Caudate nucleus (tissue), 63 donors: ENCODE measurements at places on chromosomes 5 and 9.

- no peak for DNase-seq
These were observed 90.6 kb downstream of the PTCD2 start for GRCh38 chr5:72410688-72411295.

DNA sequence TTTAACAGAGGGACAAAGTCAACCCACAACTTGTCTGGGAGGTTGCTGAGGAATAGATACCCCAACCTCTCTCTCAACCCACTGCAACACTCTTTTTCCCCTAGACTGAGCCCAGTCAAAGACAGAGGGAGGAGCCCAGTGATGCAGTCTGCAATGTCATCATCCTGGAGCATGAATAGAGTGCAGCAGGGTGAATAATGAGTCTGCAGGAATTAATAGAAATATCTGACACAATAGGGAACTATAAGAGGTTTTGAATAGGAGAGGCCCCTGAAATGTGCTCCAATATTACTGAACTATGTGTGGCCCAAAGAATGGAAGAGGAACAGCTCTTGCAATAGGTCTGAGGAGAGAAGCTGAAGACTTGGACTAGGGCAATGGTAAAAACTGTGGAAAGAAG lies 59.1 kb downstream of the PDCD1LG2 start:
- no peak for DNase-seq

DNA sequence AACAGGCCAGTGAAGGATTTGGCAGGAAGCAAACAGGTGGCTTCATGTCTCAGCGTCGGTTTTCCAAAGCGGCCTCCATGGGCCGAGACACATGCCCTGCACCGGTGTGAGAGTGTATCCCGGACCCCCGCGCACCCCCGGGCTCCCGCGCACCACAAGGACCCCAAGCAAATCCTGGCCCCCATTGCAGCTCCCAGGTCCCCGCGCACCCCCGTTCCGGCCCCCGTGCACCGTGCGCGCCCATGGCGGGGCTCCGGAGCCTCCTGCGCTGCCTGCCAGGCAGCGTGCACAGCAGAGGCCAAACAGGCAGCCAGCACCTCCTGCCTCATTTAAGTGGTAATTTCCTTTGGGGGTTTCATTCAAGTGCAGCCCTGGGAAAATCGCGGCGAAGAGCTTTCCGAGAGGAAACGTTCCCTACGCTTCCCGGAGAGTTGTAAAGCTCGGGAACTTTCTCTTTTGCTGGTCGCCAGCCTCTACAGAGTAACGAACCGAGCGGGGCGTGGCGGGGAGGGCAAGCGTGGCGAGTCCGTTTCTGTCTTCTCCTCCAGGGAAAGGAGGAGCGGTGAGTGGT lies 145.5 kb upstream of the SLC24A2 start:
- DNase-seq = no peak

DNA sequence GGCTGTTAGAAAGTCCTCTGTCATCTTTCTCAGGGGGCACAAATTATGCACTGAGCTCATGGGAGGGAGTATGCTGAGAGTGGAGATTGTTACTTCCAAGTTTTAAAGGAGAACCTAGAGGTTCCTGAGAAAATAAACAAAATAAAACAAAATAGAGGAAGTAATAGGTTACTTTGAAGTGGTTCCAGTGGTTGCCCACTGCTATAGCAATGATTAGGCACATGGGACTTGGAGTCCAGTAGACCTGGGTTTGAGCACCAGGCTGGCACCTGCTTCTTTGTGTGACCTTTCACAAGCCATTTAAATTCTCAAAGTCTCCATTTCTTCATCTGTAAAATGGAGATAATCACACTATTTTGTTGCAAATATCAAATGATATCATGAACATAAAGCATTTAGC lies 13.8 kb upstream of the CDC23 start:
- DNase-seq = no peak

GRCh38 chr5:139658928-139659667 lies 10.9 kb downstream of the CXXC5 start:
- no peak for DNase-seq
